ENCODE measurements at places on chromosomes 2 and 18. TPM values are rescaled to one million over a fixed set of nuclear protein-coding genes. Genes with fewer than 3 reads are reported as not detected.

The ZNF385B gene
- 0.89 TPM for total RNA-seq

The TPO gene
- total RNA-seq, result 0.49 TPM

DNA sequence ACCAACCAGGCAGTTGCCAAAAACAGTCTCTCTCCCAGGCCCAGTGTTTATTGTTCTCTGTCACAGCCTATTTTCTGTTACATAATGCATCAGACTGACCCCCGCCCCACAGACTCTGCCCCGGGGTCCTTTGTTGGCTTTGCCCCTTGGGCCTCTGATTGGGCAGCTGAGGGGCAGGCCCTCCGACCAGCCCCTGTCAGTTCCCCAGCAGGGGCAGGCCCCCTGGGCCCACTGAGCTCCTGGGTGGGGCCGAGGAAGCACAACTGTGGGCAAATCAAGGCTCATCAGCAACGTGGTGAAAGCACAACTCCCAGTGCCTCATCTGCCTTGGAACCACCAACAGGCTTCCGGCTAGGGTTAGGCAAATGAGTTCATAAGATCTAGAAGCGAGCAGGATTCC, 160.1 kb upstream of the MYCN start:
- no peak for DNase-seq

The TUBA4B gene
- total RNA-seq, result not detected

The COL3A1 gene
- total RNA-seq, result 14,030 TPM

DNA sequence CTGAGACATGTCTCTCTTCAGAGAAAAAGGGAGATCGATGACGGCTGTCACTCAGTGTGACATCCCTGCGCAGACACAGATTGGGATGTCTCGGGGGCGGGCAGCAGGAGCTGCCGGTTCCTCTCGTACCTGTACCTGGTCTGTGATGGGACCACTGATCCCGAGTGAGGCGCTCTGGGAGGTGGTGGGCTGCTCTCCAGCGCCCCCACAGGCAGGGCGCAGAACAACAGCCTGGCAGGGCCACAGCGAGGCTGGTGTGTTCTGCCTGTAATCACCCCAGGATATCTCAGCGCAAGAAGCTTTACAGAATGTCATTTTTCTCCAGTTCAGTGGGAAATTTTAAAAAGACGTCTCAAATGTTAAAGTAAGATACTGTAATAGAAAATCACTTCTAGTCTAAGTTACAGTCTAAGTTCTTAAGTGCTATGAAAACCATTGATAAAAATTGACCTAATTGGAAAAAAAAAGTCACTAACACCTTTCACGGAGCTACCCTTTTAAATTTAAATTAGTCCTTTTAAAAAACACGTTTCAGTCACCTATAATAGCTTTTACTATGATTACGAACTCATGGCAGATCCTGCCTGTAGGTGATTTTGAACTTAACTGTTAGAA, 189.8 kb downstream of the SNTG2 start:
- no peak for DNase-seq

DNA sequence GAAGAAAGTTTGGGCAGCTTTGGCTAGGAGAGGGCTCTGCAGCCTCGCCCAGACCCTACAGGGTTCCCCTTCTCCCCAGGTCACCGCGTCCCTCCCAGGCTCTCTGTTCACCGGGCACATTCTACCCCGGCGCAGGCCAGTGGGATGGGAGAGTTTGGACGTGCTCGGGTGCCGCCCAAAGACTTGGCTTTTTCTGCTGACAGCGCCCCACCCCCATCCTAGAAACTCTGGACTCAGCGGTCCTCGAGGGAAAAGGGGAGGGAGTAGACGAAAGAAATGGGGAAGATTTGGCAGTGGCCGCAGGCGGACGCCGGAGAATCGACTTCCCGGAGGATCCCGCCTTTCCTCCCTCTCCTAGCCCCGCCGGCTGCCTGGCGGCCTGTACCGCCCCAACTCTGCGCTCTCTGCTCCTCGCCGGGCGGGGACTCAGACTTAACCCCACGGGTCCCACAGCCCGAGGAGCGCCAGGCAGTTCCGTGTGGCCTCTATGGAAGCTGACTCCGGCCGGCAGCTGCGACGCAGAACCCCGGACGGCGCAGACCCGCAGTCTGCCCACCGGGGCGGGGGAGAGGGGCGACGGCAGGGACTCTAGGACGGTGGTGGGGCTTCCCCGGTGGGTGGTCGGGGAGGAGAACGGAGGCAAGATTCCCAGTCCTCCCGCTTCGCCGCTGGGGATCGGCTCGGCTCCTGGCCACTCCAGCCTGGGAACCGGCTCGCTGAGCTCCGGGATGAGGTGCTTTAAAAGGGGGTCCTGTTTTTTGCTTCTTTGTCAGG, 863 bp upstream of the SIX2 start:
- DNase-seq, result peak; percentile 80

DNA sequence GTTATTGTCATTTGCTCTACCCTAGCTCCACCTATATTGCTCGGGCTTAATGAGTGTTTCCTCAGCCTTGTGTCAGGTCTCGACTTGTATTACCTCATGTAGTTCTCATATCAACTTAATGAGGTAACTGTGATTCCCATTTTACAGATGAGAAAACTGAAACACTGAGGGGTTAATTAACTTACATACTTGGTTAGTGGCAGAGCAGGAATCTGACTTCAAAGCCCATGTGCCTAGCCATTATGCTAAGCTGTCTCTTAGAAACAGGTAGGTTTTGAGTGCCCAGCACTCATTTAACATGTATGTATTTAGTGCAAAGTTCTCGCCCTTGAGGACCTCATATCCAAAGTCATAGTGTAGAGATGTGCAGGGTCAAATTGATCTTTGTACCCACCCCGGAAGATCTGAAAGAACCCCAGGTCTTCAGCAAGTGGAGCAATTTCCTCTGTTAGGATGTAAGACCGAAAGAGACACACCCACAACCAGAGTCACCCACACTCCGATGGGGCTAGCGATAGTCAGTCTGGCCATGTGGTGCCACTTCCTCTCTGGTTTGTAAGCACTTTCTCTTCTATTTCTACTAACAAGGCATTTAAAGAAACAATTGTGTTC, 121.0 kb upstream of the SLC39A10 start:
- DNase-seq, result no peak

All from skin of body (tissue), 3 donors.